ENCODE measurements at places on chromosomes 12 and 14.

GRCh38 chr12:121089813-121090430, 42.8 kb upstream of the P2RX7 start:
- DNase-seq: no peak

GRCh38 chr14:105986894-105987284, 460.5 kb downstream of the TMEM121 start:
- DNase-seq: no peak

GRCh38 chr12:69616025-69616424, 5.3 kb upstream of the LRRC10 start:
- no peak for DNase-seq

- DNase-seq: peak; percentile 50
Observed at GRCh38 chr12:57031138-57031725, 14.9 kb upstream of the TAC3 start.

- DNase-seq: no peak
Observed at GRCh38 chr14:37081218-37081617, 91.2 kb downstream of the SLC25A21 start.

DNA sequence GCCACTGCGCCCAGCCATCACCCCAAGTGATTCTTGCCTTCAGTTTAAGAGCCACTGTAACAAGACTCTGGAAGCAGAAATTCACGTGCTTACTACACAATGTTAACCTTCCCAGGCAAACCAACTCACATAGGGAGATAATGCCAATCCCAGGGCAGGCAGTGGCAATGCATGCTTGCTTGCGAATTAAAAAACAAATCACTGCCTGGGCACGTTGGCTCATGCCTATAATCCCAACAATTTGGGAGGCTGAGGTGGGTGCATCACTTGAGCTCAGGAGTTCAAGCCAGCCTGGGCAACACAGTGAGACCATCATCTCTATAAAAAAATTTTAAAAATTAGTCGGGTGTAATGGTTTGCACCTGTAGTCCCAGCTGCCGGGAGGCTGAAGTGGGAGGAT, 37.8 kb upstream of the P2RX4 start:
- DNase-seq: no peak

DNA sequence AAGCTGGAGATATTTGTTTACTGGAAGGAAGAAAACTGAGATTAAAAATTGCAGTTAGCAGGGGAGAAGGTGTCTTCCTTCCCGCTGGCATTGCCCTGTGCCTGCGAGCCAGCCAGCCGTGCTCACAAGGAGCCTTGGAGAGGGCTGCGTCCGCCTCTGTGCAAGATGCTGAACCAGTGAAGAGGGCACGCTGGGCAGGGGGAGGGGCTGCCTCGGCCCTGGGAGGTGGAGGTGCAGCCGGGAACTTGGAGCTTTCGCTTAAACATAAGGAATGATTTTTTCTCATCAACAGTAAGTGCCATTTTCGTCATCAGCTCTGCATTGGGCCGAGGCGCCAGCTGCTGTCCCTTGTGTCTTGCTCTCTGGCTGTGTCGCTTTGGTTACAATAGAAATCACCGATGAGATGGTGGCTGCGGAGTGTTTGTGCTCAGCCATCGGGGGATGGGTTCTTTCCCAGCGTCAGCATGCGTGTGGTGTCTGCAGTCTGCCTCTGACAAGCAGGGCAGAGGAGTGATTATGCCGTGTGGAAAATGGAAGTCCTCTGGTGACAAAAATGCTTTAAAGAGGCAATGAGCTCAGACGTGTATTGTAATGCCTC, 97.3 kb downstream of the ESR2 start:
- DNase-seq: peak; percentile 45

GRCh38 chr14:103703433-103704385, 11.5 kb downstream of the XRCC3 start:
- DNase-seq: no peak

- DNase-seq: peak; percentile 22
Observed at GRCh38 chr14:99971941-99972747, 93.1 kb upstream of the EVL start.
